ENCODE measurements at places on chromosomes 6 and 20. TPM values are rescaled to one million over a fixed set of nuclear protein-coding genes. Genes with fewer than 3 reads are reported as not detected.

GRCh38 chr6:156021746-156022396 is 566.2 kb upstream of the NOX3 start:
- no peaks in the 10 kb centered on the region for H3K36me3 ChIP-seq
- no peak overlapping the region for H3K27ac ChIP-seq
- peaks cover 6% of the 10 kb centered on the region for H3K4me1 ChIP-seq
- no peaks in the 10 kb centered on the region for H3K27me3 ChIP-seq
- no peak for DNase-seq

The CST8 gene
- not detected for polyA plus RNA-seq

The C20orf204 gene
- 0.20 TPM for polyA plus RNA-seq

The LST1 gene
- polyA plus RNA-seq, result 12.2 TPM

- no peak for DNase-seq
- H3K36me3 ChIP-seq, result no peaks in the 10 kb centered on the region
- H3K27ac ChIP-seq, result no peak overlapping the region
- H3K4me3 ChIP-seq, result no peak overlapping the region
- H3K27me3 ChIP-seq, result no peaks in the 10 kb centered on the region
Observed at GRCh38 chr6:119052987-119053386, 25.5 kb downstream of the FAM184A start.

- peaks cover under 1% of the 10 kb centered on the region for H3K4me1 ChIP-seq
- H3K27ac ChIP-seq, result no peak overlapping the region
- no peaks in the 10 kb centered on the region for H3K27me3 ChIP-seq
- no peak for DNase-seq
- no peaks in the 10 kb centered on the region for H3K36me3 ChIP-seq
Observed at GRCh38 chr20:17525650-17526049, 5.5 kb downstream of the BFSP1 start.
